Right lobe of liver (tissue), 6 donors: ENCODE measurements at places on chromosomes 1 and 21. TPM values are rescaled to one million over a fixed set of nuclear protein-coding genes. Genes with fewer than 3 reads are reported as not detected.

The CD164L2 gene
- not detected for total RNA-seq

The DCAF6 gene
- 35.8 TPM for total RNA-seq

The BEND5 gene
- total RNA-seq, result not detected

GRCh38 chr1:90707363-90707710 is 9.8 kb downstream of the BARHL2 start:
- DNase-seq, result peak; percentile 62

DNA sequence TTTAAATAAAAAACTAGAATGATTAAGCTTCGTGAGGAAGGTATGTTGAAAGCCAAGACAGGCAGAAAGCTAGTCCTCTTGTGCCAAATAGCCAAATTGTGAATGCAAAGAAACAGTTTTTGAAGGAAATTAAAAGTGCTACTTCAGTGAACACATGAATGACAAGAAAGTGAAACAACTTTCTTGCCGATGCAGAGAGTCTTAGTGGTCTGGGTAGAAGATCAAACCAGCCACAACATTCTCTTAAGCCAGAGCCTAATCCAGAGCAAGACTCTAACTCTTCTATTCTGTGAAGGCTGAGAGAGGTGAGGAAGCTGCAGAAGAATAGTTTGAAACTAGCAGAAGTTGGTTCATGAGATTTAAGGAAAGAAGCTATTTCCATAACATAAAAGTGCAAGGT is 63.2 kb downstream of the TTC3 start:
- DNase-seq, result no peak

GRCh38 chr1:53585129-53585528 is 125.9 kb downstream of the DMRTB1 start:
- no peak for DNase-seq

- no peak for DNase-seq
Observed at GRCh38 chr1:112358061-112358770, 37.8 kb upstream of the CTTNBP2NL start.

GRCh38 chr1:53590531-53591515 is 131.6 kb downstream of the DMRTB1 start:
- DNase-seq, result no peak

DNA sequence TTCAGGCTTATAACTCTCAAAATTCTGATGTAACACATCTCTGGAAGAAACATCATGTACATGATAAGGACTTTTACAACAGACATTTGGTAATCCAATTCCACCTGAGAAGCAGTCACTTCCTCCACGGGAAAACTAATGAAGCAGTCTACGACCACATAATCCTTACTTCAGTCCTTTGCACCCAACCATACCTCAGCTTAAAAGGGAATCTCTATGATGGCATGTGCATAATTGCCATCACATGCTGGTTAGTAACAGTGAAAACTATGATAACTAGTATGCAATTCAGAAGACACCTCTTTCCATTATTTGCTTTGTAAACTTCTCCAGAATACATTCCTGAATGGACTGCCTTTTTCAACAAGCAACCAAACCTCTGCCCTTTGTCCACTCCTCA is 53.1 kb downstream of the TTC13 start:
- no peak for DNase-seq

- DNase-seq, result no peak
Observed at GRCh38 chr1:115112496-115113375, 23.4 kb upstream of the TSPAN2 start.

DNA sequence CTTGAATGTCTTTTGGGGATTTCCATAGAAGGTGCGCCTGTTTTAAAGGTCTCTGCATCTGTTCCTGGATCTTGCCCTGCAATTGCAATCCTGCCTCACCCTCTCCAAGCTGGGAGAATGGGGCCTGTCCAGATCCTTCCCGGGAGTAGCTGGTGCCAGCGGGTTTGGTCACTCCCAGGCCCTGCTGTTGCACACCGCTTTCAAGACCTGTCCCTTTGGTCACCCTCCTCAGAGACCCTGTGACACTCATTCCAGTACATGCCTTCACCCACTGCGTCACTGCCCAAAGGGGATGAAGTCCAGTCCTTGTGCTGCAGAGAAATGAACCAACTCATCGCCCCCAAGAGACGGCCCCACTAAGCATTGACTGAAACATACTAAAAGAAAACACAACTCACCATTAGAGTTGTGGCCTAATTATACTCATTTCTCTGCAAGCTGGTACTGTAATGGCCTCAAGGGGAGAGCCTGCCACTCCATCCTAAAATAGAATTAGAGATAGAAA is 1.9 kb upstream of the IRF2BP2 start:
- DNase-seq, result peak; percentile 78

GRCh38 chr1:46983830-46984586 is 39.5 kb upstream of the CYP4X1 start:
- DNase-seq, result no peak

- DNase-seq, result no peak
Observed at GRCh38 chr1:241881440-241881839, 33.4 kb downstream of the EXO1 start.

- peak; percentile 90 for DNase-seq
Observed at GRCh38 chr1:160238408-160238807, 23.9 kb downstream of the DCAF8 start.

- DNase-seq, result peak; percentile 71
Observed at GRCh38 chr1:157073944-157074685, 25.5 kb downstream of the ETV3L start.

DNA sequence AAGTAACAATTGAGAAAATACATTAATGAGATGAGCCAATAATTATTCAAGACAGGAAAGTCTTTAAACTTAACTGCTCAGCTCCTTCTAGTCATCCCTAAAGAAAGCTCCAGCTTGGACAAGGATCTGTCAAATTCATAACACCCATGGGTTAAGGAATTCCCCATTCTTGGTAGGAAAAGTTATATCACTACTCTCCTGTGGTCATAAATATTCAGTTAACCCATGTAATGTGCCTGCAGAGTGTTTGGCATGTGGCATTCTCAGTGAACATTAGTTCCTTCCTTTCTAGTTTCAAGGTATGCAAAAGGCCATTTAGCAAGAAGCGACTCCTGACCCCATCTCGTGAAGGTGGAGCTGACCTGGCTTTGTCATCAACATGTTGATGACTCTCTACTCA is 76.7 kb upstream of the VCAM1 start:
- DNase-seq, result no peak
